ENCODE measurements at places on chromosomes 12 and 14.

DNA sequence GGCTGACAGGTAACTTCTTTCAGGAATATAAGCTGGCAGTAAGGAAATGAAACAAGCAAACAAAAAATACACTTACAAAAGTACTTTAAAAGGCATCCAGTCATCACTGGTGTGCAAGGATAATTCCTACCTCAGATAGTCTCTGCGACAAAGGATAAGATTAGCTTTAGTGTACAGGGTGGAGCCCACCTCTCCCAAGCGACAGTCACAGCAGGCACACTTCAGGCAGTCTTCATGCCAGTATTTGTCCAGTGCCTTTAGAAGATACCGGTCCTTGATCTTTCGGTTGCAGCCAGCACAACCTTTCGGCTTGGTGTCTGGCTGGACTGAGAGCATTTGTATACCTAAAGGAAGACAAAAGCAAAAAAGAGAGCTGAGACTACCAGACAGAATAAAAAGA lies 5.4 kb downstream of the LMO3 start:
- DNase-seq = no peak

DNA sequence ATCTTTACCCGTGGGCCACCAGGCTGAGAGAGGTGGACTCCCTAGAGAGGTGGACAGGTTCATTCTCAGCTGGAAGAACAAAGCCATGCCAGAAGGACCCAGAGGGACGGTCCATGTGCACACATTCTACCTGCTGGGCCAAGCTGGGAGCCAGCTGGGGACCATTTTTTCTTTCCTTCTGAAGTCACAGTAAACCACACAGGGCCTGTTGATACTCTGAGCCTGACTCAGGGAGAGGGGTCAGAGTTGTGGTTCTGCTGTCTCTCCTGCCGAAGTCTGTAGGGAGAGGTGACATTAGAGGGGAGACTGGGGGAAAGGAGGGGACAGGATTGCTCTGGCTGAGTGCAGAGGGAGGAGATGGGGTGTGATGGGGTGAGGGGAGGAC lies 148.6 kb downstream of the TSPAN9 start:
- no peak for DNase-seq

- DNase-seq = no peak
These were observed 124.0 kb downstream of the ESR2 start for GRCh38 chr14:64170181-64170580.

GRCh38 chr14:81537193-81537592 lies 3.5 kb upstream of the SEL1L start:
- no peak for DNase-seq

- DNase-seq = no peak
These were observed 52.3 kb upstream of the DLK1 start for GRCh38 chr14:100674428-100674827.

DNA sequence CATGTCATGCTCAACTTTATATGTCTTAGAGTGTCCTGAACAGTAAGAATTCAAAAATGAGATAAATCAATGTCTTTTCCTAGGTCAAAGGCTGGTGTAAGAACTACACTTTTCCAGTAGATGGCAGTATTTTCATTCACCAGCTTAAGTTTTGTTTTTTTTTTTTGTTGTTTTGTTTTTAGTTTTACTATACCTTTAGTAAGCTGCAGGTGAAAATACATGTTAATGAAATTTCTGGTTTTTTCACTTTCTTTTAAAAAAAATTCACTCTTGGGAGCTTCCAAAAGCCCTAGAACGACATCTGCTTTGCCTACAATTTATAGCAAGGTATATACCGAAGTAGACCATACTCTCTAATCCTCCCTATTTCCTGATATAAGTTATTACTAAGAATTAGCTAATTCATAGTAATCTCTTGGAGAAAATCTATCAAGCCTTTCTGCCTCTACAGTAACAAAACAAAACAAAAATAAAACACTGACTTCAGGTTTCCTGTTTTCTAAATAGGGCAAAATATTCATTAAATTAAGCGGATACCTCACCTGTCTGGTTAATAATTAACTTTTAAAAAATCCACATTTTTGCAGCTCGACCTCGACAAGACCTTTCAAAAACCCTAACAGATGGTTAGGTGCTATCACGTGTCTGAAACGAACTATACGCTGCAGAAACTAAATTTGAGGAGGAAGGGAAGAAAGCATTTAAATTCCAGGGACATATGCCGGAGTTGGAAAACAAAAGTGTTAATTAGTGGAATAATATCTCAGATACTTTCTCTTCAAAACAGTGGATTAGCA lies 2.7 kb upstream of the SAMD4A start:
- DNase-seq = no peak

DNA sequence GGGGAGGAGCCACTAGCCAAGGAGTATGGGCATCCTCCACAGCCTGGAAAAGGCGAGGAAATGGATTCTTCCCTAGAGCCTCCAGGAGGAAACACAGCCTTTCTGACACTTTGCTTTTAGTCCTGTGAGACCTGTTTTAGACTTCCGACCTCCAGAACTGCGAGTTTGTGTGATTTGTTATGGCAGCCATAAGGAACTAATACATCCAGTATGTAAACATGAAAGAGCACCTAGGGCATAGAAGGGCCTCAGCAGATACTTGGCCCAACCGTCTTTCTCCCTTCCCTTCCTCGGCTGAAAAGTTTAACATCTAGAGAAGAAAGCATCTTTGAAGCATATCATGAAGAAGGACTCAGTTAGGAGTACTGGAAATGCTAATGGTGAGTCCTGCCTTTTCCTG lies 3.6 kb downstream of the HIP1R start:
- DNase-seq = no peak
